ENCODE measurements at places on chromosomes 16 and 17. TPM values are rescaled to one million over a fixed set of nuclear protein-coding genes. Genes with fewer than 3 reads are reported as not detected.

- no peak for DNase-seq
These were observed 20.3 kb downstream of the DYNC1LI2 start for GRCh38 chr16:66731101-66731500.

The ZMYND15 gene
- not detected for total RNA-seq

- DNase-seq: no peak
These were observed 11.7 kb upstream of the RPH3AL start for GRCh38 chr17:364308-364707.

The PSME3 gene
- total RNA-seq: 172 TPM

DNA sequence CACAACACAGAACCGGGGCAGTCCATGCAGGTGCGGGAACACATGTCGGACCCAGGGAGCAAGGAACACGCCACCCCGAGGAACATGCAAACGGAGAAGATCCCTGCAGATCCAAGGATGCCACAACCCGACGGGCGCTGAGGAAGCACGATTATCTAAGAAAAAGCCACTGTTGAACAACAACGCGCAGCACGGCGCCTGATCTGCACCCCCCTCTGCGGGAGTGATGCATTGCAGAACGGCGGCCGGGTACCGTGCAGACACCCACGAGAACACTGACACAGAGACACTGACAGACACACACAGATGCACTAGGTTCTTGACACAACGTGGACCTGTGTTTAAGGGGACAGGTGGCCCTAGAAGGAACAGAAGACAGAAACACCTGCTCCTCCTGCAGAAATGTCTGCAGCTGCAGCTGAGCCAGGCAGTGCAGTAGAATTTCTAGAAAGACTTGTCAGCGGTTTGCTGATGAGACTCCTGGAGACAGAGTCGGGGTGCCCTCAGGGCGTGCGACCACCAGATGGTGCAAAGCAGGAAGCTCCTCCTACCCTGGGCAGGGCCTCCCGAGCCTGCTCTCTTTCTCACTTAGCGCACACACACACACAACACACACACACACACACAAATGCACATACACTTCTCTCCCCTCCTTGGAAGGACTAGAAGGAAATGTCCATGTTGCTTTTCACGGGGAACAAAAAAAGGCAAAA, 7.5 kb downstream of the NPTX1 start:
- no peak for DNase-seq

The C1QTNF8 gene
- not detected for total RNA-seq

DNA sequence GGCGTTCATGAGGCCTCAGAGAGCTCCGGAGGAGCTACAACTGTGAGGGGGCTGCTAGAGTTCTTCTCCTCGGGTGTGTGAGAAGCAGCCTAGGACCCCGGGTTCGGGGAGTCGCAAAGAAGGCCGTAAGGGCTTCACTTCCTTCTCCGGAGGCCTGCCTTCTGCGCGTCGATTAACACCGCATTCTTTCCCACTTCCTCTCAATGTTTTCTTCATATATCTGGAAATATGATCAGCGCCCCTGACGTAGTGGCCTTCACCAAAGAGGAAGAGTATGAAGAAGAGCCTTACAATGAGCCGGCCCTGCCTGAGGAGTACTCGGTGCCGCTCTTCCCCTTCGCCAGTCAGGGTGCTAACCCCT, 449 bp downstream of the SMCR8 start:
- peak; percentile 40 for DNase-seq

DNA sequence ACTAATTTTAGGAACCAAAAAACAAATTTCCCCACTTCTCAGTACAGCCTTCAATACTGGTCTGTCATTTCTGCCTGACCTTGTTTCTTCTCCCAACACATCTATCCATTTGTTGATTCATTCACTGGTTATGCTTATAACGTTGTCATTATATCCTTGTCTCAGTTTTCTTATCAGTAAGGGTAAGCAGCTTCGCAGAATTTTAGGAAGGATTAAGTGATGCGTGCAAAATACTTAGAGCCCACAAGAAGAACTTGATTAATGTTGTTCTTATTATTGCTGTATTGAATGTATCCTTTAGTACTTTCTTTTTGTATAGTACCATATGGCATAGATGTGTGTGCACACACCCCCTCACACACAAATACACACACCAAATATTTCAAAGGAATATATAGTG, 403.5 kb upstream of the HSBP1 start:
- DNase-seq: no peak

The SHPK gene
- 19.5 TPM for total RNA-seq

GRCh38 chr16:54286090-54286365, 559 bp downstream of the IRX3 start:
- DNase-seq: no peak

The HIGD1B gene
- total RNA-seq: not detected

GRCh38 chr17:41556306-41556705, 15.6 kb downstream of the KRT9 start:
- DNase-seq: no peak

- no peak for DNase-seq
These were observed 21.4 kb upstream of the JPH3 start for GRCh38 chr16:87580855-87581261.

DNA sequence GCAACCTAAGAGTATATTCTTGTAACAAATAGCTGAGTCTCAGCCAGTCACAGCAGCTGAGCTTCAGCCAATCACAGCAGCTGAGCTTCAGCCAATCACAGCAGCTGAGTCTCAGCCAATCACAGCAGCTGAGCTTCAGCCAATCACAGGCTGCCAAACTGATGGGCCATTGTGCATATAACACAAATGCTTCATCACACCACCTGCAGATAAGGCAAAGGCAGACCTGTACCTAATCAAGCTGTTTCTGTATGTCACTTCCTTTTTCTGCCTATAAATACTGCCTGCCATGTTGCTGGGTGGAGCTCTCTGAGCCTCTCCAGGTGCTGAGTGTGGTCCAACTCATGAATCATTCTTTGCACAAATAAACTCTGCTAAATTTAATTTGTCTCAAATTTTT, 19.9 kb downstream of the MYH13 start:
- DNase-seq: no peak

The MMP25 gene
- total RNA-seq: 7.7 TPM

The RABEP1 gene
- 53.2 TPM for total RNA-seq

DNA sequence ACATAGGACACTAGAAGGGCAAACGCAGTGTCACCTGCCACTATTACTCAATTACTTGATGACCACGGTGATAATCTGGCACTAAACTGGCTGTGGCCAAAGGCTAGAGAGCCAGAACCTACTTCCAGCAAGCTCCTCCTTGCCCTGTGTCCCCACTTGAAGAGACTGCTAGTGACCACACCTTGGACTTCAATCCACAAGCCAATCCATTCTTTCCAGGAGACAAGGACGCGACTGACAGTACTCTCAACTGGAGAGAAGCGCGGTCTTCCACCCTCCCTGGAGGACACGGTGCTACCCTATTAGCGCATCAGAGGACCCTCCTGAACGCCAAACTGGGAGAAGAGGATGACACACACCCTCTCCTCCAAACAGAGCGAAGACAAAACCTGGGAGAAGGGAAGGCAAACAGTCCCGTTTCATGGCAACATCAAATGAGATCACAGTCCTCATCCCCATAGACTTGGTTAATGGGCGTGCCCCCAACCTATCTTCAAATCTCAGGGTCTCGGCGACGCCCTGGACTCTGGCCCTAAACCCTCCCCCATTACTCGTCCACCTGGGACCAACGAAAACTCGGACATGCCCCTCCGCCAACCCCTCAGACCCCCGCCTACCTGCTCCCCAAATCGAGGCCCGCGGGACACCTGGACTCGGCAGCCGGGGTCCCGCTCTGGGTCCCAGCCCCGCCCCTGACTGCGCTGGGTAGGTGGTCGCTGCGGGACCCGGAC, 508 bp downstream of the FLCN start:
- DNase-seq: no peak

GRCh38 chr17:57580055-57580739, 164.9 kb downstream of the CCDC182 start:
- no peak for DNase-seq

DNA sequence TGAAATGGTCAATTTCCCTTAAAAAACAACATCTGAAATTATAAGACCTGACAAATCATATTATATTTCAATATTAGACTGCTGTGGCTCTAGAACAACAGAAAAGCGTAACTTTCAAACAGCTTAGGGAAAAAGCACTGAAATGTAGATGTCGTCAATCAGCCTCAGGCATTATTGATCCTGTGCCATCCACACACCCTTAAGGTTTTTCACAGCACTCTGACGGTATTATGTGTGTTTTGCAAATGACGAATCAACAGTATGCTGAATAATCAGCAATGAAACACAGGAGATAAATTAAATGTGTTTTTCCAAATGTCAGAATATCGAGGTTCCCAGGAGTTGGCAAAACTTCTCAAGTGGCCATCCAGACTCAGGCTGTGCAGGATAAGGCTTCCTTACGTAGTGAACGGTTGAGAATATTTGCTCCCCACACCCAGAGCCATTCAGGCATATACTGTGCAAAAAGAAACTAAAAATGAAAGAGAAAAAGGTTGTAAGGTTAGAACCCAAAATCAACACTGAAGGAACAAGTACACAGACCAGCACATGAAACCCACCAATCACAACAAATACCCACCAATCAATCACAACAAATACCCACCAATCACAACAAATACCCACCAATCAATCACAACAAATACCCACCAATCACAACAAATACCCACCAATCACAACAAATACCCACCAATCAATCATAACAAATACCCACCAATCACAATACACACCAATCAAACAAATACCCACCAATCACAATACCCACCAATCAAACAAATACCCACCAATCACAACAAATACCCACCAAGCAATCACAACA, 7.7 kb upstream of the MBTPS1 start:
- no peak for DNase-seq

- DNase-seq: no peak
These were observed 8.2 kb downstream of the LRRC37B start for GRCh38 chr17:32015245-32016013.

DNA sequence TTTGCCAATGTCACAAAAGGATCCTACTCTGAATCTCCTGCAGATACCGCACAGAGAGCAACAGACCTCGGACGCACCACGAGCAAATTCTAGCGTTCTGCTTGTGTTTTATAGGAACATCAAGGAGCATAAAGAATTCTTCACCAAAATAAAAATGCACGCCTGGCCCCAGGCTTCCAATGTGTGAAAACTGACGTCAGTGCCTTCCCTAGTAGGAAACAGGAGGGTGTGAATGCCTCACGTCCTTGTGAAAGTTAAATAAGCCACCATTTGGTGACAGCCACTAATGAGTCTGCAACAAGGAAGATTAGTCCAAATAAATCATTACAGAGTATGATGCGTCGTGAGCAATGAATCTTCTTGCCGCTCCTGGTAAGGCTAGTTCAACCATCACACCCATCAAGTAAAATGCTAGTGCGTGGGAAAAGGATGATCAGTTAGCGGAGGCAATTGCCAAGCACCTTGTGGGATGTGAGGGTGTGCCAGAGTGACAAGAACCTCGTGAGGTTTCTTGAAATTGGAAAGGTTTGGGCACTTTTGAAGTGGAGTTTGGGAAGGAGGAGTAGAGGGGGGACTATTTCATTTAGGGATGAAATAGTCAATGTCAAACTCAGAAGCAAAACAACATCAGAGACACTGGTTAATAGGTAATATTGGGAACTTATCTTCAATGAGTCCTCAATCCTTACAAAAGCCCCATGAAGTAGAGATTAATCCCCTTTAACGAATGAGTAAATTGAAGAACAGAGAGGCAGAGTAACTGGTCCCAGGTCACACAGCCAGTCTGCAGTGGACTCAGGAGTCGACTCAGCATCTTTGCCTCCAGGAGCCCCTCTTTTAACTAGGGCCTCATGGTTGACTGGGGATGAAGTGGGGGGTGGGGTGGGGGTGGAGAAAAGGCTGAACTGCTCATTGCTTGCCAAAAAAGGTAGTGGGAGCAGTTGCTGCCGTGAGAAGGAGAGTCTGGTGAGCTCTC, 238.8 kb downstream of the SLC39A11 start:
- no peak for DNase-seq

The CCL17 gene
- total RNA-seq: 0.37 TPM

GRCh38 chr17:28327709-28328108, 7.6 kb downstream of the IFT20 start:
- DNase-seq: no peak

DNA sequence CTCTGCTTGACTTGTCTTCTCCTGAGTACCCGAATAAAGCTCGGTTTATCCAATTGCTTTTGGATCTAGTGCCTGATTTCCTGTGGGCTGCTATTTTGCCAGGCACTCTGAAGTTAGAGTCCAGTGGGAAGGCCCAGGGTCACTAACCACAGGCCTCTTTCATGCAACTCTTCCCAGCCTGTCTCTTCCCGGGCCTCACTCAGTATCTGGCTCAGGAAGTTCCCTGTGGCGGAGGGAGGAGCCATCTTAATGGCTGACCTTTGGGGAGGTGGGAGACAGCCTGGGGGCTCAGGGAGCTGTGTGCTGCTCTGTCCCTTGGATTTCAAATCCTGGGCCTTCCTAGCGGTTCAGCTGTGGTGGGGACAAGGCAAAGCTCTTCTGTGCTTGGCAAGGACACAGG, 328.5 kb downstream of the SLC39A11 start:
- no peak for DNase-seq

The WFIKKN1 gene
- total RNA-seq: 0.32 TPM
